Effector memory CD8-positive, alpha-beta T cell (primary cell): ENCODE measurements at places on chromosomes 6 and 20.

DNA sequence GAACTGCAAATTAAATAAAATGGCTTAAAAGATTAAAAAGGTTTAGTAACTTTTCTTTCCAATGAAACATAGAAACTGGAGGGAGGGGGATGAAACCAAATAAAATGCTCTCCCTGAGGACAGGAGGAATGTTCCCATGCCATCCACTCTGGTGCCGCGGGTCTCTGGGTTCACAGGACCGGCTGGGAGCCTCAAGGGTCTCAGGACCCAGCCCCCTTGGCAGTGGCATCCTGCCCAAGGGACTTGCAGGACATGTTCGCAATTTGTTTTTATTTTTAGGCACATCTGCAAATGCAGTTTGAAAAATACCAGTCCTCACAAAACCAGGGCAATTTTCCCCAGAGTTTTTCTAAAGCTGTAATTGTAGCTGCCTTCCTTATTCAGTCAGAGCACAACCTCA, 7.5 kb downstream of the BEND3 start:
- no peak for DNase-seq

DNA sequence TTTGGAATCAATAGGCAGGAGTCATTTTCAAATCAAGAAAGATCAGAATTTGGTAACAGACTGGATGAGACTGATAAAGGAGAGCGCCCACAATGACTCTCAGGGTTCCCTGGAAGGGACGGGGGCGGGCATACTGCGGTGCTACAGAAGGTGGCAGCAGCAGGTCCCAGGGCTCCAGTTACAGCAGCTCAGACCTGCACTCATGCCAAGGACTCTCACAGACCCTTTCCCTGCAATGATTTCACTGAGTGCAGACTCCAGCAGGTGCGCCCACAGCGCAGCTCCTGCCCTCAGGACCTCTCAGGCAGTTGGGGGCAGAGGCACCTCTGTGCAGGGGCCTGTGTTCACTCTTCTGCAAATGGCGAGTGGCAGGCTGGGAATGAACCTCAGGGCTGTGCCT, 359.8 kb downstream of the ZFAND3 start:
- no peak for DNase-seq

- no peak for DNase-seq
These were observed 230.3 kb downstream of the SMOC2 start for GRCh38 chr6:168671028-168671862.

DNA sequence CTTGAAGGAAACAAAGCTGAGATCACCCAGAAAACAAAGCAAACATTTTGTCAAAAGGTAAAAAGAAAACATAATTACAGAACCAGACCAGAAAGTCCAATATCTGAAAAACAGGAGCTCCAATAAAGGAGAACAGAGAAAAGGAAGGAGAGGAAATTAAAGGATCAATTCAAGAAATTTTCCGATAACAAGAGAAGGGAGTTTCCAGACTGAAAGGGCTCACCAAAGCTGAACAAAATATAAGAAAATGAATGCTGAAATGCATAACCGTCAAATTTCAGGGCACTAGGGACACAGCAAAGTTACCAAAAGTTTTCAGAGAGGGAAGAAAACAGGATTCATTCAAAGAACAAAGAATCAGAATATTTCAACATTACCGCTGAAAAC, 23.9 kb downstream of the ILRUN start:
- no peak for DNase-seq

DNA sequence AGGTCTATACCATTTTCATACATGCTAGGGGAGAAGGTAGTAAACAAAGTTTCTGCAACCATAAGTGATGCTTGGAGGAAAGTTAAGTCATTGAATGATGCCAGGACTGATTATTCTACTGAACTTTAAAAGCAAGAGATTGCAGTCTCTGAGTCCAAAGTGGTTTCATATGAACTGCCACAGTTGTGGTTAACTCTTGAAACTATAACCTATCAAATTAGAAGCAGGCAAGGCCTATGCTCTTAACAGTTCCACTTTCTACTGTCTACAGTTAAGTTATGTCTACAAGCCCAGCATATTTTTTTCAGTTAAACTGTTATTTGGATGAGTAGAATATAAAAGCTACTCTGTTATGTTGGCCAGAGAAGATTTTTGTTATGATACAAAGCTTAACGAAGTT, 326.5 kb upstream of the RUNX2 start:
- DNase-seq: no peak

DNA sequence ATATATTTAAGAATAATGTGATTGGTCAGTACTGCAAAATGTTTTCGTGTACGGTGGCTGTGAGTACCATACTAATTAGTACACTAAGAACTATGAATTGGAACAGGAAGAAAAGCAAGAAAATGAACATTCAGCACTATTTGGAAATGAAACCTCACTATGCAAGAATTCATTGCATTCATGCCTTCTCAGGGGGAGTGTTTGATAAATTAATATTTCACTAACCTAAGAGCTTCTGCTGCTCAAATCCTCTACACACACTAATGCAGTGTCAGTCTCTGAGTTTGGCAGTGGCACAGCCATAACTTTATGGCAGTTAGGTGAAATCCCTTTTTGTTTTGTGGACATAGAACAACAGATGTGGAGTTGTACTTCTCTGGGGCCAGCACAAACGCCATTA, 60.1 kb downstream of the SLC16A10 start:
- DNase-seq: no peak

DNA sequence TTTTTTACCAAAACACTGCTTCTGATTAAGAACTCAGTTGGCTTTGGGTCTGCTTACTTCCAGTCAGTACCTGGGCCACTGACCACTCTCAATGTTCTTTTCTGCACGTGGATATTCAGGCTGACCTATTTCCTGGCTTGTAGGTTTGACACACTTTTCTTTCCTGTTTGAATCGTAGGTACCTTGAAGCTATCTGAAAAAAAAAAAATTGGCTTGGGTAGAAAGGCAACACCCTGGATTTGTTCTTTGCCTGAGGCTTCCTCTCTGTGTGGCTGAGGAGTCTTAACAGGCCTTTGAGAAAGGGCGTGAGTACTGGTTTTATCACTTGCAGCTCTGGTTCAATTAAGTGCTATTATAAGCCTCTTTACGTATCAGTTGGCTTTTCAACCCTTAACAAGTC, 60.6 kb upstream of the IL20RA start:
- no peak for DNase-seq

DNA sequence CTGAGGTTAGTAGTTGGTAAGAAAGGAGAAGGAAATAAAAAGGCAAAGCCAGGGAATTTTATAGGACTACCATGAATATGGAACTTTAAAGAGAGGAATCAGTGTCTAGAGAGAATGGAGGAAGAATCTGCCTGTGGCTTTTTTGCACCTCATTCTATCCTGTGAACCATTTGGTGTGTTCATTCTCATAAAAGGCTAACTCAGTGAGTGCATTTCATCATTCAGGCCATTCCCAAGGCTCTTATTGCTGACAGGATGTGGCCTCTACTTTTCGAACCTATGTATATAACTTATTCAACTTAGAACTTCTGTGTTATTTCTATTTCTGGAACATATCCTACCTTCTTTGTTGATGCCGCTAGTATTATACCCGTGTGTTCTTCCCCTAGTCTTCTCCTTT, 27.1 kb downstream of the HSF2 start:
- DNase-seq: no peak

DNA sequence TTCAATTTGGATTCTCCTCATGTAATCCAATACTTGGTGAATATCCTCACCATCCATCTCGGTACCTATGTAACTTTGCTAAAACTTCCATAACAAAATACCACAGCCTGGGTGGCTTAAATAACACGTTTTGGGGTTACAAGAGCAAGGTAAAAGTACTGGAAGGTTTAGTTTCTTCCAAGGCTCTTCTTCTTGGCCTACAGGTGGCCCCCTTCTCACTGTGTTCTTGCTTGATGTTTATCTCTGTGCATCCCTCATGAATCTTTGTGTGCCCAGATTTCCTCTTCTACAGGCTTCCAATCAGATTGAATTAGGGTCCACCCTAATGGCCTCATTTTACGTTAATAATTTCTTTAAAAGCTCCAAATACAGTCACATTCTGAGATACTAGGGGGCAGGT, 163.3 kb upstream of the HCRTR2 start:
- DNase-seq: no peak

- no peak for DNase-seq
These were observed 465.9 kb downstream of the KIF16B start for GRCh38 chr20:16107172-16107870.

GRCh38 chr6:36781669-36782068, 57.6 kb downstream of the CPNE5 start:
- no peak for DNase-seq

DNA sequence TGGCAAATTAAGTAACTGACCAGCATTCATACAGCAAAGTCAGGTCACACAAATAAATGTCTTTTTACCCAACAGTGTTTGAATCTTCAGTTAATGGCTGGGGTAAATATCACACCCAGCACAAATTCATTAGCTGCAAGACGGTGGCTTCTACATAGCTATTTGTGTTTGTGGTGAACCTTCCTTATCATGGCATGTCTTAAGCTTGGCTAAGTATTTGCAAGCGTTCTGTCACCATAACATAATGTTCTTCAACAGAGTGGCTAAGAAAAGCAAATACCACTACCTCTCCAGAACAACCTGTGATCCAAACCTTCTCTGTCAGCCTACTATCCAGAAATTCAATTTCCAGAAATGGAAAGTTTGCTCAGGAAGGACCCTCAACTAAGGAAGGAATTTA, 255.6 kb upstream of the TAB2 start:
- DNase-seq: no peak

- DNase-seq: no peak
These were observed 82.1 kb downstream of the RFPL4B start for GRCh38 chr6:112429226-112429625.

GRCh38 chr20:63821811-63822210, 9.3 kb downstream of the ZBTB46 start:
- no peak for DNase-seq

DNA sequence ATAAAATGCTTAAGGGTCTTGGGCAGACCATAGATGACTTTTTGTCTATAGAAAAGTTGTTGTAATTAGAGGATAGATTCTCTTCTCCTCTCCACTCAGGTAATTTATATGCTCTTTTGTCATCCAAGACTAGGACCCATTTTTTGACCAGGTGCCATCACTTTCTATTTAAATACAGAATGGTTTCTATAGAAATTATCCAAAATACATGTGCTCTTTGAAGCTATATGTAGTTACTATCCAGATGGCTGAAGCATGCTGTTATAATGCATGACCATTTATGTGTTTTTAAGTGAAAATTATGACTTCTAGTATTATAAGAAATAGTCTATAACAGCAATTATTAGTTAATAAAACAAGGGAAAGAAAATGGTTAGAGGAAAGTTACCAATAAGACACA, 3.0 kb upstream of the MLIP start:
- no peak for DNase-seq

GRCh38 chr6:524803-525202, 132.1 kb downstream of the HUS1B start:
- DNase-seq: no peak
